AG10803 (cell line): ENCODE measurements at places on chromosomes 13 and 19.

- DNase-seq, result peak; percentile 24
These were observed 591 bp downstream of the DEDD2 start for GRCh38 chr19:42216653-42217519.

DNA sequence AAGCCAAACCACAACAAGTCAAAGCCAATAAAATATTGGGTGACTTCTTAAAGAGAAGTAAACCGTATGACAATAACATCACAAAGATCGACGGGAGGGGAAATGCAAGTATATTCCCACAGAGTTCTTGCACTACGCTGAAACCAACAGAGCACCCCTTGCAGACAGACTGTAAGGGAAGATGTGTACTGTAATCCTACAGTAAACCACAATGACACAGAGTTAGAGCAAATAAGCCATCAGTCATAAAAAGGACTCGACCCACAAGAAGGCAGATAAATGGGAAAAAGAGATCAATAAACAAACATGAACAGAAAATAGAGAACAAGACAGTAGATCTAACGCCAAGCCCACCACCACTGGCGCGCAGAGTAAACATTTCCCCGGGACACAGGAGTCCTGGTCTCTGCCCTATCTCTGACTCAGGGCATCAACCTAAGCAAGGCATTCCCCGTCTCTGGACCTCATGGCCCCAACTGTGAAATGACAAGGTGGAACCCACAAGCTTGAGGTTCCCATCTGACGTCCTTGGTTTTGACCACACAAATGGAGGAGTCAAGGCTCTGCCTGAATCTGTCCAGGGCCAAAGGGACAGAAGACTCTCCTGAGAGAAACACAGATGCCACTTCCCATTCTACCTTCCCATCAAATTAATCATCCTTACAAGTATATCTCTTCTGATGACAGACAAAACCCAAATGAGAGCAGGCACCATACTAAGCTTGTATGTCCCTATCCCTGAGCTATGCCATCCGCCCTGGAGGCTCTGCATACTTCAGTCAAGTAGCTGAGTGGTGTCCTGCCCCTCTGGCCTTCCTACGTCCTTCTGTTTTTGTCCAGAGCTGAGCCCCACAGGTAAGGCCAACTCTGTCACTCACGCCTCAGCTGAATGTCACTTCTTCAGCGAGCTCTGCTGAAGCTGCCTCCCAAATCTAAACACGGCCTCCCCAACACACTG lies 15.0 kb downstream of the SAFB2 start:
- DNase-seq, result no peak

DNA sequence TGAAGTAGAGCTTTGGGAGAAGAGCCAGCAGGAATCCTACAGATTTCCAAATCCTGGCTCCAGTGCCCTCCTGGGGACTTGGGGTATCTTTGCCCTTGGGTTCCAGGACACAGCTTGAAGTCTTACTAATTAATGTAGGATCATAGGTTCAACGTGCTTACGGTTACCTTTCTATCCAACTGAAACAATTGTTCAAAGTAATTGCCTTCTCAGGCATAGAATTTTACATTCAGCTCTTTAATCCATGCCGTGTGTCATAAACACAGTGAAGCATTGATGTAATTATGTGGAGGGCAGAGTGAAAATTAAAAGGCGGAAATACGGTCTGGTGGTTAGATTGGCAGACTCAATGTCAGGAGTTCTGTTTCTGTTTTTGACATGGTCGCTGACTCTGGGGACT lies 170.4 kb downstream of the COG6 start:
- no peak for DNase-seq

- no peak for DNase-seq
These were observed 2.1 kb upstream of the PDCD2L start for GRCh38 chr19:34402074-34402600.

GRCh38 chr13:91133941-91134802 lies 213.3 kb upstream of the MIR17HG start:
- peak; percentile 44 for DNase-seq

GRCh38 chr19:52190487-52191293 lies 838 bp downstream of the PPP2R1A start:
- DNase-seq, result peak; percentile 46

DNA sequence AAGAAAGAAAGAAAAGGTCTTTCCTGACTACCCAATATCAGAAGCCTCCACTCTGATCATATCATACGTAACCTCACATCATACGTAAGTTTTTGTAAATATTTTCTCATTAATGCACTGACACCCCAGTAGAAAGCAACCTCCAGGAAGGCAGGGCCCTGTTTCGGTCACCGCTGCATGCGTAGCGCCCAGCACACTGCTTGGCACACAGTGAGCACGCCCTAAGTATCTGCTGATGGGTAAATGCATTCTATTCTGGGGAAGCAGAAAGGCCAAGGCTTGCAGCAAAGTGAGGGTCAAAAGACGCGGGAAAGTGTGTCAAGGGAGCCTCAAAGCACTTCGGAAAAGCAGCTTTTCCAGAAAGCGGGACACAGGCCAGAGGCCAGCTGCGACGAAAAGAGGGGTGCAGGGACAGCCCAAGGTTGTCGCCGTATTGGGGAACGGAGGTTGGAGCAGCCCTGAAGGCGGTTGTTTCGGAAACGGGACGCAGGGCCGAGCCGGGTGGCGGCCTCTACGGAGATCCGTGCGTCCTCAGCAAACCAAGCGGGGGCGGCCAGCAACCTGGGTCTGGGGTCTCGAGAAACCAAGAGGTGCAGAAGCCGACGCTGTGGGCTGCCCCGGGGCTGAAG lies 463 bp downstream of the SUGP1 start:
- DNase-seq, result no peak

DNA sequence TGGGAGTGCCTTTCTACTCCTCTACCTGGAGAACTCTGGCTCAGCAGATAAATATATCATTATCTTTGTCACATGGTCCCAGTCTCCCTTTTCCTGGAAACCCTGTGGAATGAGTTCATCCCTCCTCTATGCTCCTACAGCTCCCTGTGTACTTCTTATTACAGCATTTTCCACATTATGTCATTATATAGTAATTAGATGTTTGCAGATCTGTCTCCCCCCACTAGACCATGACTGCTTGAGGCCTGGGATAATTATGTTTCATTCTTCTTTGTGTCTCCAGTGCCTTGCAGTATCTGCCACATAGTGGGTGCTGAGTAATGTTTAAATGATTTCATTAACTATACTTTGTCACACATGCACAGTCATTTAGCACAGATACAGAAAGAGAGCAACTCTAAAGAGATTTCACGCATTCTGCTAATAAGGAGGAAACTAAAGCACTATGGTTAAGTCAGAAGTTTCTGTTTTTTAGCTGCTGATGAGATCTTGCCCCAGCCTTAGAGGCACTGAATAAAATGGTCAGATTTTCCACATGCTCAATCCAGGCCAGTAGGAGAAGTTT lies 66.1 kb upstream of the DIAPH3 start:
- DNase-seq, result no peak

GRCh38 chr13:31051999-31052398 lies 109.7 kb downstream of the HSPH1 start:
- DNase-seq, result no peak

DNA sequence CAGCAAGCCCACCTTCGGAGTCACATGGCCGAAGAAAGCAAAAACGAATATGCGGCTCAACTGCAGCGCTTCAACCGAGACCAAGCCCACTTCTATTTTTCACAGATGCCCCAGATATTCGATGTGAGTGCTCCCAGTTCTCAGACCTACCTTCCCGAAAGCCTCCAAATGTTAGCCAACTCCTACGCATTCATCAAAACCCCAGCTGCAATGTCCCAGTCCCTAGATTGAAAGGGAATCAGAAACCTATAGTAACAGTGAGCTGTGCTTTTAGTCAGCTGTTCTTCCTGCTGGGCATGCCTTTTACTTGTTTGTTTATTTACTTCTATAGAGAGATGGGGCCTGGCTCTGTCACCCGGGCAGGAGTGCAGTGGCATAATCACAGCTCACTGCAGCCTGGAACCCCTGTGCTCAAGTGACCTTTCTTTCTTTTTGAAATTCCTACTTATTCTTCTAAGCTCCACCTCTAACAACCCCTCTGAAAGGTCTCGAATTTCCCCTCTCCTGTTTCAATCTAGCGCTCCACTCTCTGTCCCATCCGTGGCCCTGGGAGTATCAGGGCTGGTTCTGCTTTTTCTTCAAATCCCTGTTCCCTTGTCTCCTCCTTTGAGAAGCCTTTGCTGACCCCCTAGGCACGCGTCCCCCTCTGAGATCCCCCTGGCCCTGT lies 4.4 kb downstream of the TRIP10 start:
- no peak for DNase-seq

DNA sequence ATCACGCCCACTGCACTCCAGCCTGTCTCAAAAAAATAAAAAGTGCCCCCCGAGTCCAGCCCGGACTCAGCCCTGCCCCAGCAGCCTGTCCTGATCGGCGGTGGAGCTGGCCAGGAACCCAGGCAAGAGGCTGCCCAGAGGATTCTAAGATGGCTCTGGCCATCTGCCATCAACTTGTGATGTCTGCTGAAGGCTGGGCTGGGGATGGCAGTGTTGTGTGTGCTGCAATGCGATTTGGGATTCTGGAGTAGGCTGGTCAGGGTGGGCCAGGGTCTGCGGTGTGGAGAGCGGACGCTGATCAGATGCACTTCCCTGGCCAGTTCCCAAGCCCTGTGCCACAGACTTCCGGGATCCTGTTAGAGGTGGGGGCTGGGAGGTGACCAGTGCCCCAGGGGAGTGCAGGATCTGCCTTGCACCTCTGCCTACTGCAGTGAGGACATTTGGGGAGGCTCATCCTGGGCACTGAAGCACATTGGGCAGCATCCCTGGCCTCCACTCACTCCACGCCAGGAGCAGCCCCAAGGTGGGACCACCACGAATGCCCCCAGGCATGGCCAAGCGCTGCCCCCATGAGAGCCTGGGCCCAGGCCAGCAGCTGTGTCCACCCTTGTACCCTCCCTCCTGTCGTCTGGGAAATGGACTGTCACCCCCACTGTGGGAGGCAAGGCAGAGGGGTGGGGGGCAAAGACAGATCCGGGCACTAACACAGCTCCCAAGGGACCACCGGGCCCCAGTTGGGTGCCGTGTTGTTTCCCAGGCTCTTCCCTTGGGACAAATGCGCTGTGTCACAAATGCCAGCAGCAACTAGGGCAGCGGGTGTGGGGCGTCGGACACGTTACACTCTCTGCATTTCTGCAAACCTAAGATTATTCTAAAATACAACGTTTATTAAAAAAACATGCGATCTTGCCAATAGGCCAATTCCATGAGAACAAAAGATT lies 3.4 kb upstream of the TBXA2R start:
- DNase-seq, result no peak

GRCh38 chr19:8237026-8237425 lies 27.9 kb downstream of the CERS4 start:
- DNase-seq, result no peak

- no peak for DNase-seq
These were observed 10.0 kb upstream of the IGFL2 start for GRCh38 chr19:46137915-46138473.

- DNase-seq, result no peak
These were observed 5.6 kb downstream of the GFY start for GRCh38 chr19:49430678-49431329.

GRCh38 chr19:42409477-42409876 lies 17.7 kb downstream of the LIPE start:
- DNase-seq, result no peak

- peak; percentile 94 for DNase-seq
These were observed at the start of gene GDF15 for GRCh38 chr19:18385675-18386542. GDF15 (plus strand) TSS chr19:18386158; CDS start chr19:18386190, 32 bp downstream.

DNA sequence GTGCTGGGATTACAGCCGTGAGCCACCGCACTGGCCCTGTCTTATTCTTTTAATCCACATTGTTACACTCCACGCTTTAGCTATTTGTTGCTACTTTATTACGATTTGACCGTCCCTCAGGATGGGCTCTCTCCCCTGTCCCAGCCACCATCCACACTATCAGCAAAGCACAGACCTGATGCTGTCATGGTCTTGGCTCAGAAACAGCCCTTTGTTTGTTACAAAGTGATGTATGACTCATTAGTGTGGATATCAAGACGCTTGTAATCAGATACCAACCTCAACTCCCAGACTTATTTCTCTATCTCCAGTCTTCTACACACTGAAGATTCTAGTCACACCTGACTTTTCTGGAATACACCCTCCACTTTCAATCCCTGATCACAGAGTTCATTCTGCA lies 84.6 kb upstream of the FREM2 start:
- no peak for DNase-seq

- DNase-seq, result peak; percentile 28
These were observed 870 bp downstream of the ZNF442 start for GRCh38 chr19:12364391-12365235.

- no peak for DNase-seq
These were observed 330.1 kb downstream of the SPRY2 start for GRCh38 chr13:80010846-80011245.

- DNase-seq, result no peak
These were observed 17.4 kb upstream of the KLHL1 start for GRCh38 chr13:70125693-70126092.

- DNase-seq, result no peak
These were observed 438.6 kb downstream of the KLF5 start for GRCh38 chr13:73497430-73497829.

- DNase-seq, result no peak
These were observed 31.0 kb downstream of the SLAIN1 start for GRCh38 chr13:77728265-77729125.

DNA sequence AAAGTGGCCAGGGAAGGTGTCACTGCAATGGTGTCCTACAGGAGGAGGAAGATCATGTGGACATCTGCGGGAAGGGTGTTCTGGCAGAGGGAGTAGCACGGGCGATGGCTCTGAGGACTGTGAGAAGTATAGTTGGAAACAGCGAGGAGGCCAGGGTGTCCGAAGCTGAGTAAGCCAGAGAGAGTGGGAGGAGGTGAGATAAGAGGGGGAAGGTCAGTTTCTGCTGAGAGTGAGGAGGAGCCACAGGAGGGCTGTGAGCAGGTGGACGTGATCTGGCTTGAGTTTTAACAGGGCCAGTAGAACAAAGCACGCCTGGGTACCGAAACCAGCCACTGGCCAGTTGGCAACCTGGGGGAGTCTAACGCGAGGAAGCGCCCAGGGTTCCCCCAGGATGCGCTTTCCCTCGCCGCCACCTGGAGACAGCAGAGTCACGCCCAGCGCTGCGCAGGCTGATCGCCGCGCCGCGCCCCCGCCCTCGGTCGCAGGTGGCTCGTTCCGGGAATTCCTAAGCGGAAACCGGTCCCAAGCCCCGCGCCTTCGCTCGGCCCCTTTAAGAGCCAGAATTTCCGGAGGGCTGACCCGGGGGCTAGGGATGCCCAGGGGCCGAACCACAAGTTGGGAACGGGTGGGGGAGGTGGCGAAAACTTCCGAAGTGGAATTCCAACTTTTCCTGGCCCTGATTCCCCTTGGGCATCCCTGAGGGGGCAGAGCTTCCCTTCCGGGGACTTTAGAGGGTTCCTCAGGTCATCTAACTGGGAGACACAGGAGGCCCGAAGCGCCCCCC lies 1.1 kb upstream of the LSR start:
- no peak for DNase-seq

- DNase-seq, result no peak
These were observed 20.7 kb downstream of the IZUMO4 start for GRCh38 chr19:2117215-2117960.

- DNase-seq, result peak; percentile 92
These were observed 231.0 kb upstream of the IRS2 start for GRCh38 chr13:110017379-110017778.

GRCh38 chr19:49326165-49326704 lies 1.2 kb upstream of the SLC6A16 start:
- no peak for DNase-seq
